ENCODE measurements at places on chromosomes 1 and 21.

GRCh38 chr1:147567594-147568381 lies 26.5 kb downstream of the BCL9 start:
- no peak for DNase-seq

DNA sequence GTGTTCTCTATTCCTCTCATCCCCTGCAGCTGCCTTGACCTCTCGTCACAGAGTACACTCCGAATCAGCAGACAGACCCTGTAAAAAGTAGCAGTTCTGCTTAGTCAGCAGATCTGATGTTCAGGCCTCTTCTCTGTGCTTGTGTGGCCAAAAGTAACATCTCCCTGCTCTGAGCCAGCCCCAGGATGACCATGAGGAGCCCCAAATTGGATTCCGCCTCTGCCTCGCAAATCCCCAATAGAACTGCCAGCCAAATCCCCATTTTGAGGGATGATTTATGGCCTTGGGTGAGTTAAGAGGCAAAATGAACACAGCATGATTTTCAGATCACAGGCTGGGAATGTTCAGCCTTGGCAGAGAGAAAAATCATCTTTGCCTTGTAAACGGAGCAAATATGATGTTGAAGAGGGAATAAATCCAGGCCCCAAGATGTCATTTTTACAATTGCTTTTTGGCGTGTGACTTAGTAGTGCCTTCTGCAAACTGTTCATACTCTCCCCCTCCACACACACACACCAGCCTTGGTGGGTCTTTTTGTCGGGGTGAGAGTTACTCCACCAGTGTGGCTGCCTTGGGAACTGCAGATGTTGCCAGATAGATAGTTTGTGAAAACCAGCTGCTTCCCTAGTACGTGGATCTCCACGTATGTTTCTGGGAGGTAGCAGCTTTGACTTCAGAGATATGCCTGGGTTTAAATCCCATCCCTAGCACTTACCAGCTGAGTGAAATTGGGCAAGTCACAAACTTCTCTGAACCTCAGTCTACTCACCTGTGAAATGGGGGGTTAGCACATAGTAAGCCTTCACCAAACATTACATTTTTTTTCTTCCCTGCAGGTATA lies 77.8 kb downstream of the MAN1C1 start:
- no peak for DNase-seq

DNA sequence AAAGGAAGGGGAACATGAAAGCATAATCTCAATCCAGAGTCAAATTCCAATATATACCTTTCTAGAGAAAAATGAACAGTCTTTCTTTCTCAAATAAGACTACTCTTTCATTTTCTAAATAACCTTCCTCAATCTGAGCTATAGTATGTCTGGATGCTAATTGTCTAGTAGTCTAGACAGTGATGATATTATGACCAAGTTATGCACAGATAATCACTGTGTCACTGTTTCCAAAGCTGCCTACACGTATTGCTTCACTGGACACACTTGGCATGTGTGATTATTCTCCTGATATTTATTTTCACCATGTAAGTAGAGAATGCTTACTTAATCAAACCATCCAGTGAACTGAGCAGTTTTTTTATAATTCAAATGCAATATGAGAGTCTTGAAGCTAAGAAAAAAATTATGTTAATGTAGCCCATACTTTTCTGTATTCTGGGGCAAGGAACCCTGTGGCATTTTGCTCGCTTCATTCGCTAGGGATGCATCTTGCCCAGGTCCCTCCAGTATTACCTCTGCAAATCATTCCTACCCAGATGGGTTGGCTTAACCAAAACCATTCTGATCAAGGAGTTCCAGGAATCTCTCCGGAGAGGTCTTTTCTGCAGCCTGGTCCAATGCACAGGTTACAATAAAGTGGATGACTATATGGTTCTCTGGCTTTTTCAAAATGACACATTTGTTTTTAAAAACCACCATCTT lies 303.1 kb upstream of the RUNX1 start:
- no peak for DNase-seq

DNA sequence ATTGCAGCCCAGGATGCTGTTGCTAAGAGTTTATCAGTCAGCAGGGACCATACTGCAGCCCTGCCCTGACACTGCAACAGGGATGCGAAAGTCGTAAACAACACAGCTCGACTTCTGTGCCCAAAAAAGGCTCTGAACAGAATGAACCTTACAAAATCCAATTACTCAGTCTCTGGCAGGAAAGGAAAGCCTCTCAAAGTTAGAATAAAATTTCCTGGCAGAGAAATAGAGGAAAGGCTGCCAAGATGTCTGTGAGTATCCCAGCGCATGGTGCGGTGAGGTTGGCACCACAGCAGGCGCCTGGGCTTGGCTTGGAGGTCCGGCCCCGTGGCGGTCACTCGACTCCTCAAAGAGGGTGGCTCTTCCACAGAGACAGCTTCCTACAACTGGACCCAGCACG lies 185.8 kb downstream of the PCP4 start:
- no peak for DNase-seq

DNA sequence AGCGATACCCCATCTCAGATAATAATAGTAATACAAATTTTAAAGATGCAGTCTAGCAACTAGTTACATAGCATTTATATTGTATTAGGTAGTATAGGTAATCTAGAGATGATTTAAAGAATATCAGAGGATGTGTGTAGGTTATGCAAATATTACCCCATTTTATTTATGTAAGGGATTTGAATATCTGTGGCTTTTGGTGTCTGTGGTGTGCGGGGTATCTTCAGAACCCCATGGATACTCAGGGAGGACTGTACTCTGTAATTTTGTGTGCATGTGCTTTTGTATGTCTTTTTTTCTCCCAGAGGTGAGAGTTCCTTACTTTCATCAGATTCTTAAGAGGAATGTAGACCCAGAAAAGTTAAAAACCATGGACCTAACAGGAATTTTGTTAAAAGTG lies 12.8 kb downstream of the RNF2 start:
- DNase-seq, result no peak

DNA sequence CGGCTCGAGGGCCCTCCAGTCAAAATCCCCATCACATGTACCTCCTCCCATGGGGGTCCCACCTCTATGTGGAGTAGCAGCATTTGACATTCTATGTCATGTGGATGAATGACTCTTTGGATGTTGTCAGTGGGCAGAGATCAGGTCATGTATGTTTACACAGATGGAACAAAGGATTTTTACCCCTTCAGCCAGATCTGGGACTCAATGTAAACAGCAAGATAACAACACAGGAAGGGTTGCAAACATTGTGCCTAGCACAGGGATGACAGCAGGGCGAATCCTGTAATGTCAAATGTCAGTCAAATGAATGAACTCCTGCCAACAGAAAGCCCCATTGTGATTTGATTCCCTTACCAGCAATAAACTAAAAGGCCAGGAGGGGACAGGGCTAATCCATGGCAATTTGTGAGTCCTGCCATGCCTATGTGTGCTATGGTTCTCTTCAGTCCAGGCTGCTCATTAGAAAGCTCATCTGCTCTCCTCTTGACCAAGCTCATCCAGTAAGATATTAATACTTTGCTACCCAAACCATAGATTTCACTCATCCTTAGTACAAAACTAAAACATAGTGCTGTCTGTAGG lies 60.3 kb downstream of the PGBD5 start:
- no peak for DNase-seq

- DNase-seq, result no peak
Observed at GRCh38 chr1:170707959-170708655, 44.2 kb downstream of the PRRX1 start.

GRCh38 chr1:199982606-199983005 lies 44.9 kb upstream of the NR5A2 start:
- no peak for DNase-seq

- DNase-seq, result no peak
Observed at GRCh38 chr1:12580054-12580887, 37.7 kb downstream of the DHRS3 start.

GRCh38 chr21:45439161-45439872 lies 34.4 kb downstream of the COL18A1 start:
- DNase-seq, result peak; percentile 82

DNA sequence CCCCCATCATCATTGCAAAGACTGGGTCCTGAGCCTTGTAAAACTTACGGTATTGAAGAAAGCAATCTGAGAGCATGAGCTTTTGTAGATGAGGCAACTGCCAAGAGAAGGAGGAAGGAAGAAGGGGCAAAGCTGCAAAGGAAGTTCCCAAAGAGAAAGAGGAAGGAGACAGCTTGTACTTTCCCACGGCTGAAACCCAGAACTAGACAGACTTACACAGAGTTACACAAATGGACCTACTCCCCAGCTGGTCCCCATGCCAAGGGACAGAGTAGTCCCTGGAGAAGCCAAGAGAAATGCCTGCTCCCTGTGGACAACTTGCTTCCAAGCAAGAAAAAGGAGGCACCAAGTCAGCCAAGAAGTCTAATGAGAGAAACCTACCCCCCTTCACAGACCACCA lies 22.6 kb downstream of the SLC5A9 start:
- DNase-seq, result no peak

- DNase-seq, result no peak
Observed at GRCh38 chr1:201060586-201060985, 37.1 kb upstream of the KIF21B start.

- DNase-seq, result no peak
Observed at GRCh38 chr1:45322486-45323040, 4.1 kb upstream of the HPDL start.

GRCh38 chr21:44943686-44944550 lies 4.1 kb downstream of the SLX9 start:
- DNase-seq, result no peak

DNA sequence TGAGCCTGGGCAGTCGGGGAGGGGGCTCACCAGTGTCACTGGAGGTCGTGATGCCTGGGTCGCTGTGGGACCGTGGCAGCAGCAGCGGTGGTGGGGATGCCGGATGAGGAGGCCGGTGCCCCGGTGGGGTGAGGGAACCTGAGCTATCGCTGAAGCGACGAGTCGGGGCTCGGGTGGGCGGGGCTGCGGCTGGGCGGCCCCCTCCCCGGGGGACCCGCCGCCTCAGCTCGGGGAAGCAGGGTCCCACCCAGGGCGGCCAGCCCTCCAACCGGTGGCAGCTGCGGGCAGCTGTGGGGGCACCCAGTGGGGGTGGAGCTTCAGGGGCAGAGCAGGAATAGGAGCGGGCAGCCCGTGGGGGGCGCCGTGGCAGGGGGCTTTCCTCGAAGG lies 5.0 kb downstream of the ENTREP3 start:
- no peak for DNase-seq

DNA sequence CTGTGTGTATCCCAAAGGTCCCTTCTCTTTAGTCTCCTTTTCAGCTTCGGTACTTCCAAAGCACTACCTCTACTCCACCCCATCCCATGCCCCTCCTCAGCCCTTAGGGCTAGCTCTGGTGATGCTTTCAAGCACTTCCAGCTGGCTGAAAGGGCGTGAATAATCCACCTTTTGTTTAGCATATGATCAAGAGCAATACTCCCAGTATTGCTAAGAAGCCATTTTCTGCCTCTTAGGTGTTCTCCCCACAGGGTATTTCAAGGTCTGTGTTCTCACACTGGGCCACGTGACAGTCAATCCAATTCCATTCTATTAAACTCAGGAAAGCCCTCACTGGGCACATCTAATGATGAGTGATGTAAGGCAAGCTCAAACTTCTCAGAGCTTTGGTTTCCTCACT lies 298.5 kb upstream of the PROX1 start:
- no peak for DNase-seq

DNA sequence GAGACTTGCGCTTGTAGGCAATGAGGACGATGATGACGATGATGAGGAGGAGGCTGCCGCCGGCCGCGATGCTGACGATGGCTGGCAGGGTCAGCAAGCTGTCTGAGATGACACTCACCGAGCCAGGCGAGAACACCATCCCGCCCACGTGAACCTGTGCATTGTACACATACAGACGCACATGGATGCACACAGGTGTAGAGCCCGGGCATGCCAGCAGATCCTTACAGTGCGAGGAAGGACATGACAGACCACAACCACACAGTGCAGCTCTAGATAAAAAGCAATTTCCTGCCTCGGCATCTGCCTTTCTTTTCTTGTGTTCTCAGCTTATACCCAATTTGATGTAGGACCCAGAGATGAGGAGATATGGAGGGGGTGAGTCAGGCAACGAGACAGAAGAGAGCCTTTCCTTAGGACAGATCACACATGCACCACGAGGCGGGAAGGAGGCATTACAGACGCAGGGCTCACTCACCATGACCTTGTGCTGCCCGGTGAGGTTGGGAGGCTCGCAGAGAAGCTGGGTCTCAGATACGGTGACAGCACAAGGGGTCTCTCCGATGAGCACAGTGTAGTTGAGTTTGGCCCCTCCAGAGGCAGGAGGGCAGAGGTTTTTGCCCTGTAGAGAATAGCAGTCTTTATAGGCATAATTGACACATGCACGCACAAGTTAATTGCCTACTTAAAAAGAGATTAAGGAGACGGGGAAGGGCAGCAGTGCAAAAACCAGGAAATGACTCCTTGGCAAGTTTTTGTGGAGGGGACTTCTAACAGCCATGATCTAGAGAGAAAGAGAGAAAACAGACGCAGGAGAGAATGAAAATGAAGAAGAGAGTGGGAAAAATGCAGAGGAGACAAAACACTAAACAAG lies 133.9 kb upstream of the CD34 start:
- DNase-seq, result no peak

DNA sequence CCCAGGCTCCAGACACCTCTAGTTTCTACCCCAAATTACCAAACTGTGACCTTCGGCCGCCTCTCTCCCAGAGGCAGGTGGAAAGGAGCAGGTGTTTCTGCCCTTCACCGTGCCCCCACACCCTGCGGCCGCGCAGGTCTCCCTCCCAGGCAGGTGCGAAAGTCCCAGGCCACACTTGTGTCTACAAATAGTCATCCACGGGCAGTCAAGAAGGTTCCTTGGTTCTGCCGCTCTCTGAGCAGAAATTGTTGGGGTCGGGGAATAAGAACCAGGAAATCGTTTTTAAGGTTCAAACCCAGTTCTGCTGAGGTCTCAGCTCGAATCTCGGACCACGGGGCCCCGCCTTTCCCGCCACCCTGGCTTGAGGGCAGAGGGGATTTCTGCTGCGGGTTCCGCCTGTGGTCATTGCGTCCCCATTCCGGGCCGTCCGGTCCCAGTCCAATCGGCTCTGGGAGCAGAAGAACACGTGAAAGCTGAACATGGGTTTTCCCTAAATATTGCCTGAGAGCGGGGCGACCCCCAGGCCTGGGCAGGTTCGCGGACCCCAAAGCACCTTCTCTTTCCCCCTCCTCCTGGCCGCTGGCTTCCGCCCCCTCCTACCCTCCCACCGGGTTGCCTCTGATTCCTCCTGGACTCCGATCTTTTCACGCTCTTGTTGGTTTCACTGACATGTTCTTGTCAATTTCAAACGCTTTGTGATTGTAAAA lies 1.2 kb upstream of the ATF3 start:
- DNase-seq, result no peak

- DNase-seq, result no peak
Observed at GRCh38 chr1:107486349-107486748, 345.5 kb downstream of the NTNG1 start.

DNA sequence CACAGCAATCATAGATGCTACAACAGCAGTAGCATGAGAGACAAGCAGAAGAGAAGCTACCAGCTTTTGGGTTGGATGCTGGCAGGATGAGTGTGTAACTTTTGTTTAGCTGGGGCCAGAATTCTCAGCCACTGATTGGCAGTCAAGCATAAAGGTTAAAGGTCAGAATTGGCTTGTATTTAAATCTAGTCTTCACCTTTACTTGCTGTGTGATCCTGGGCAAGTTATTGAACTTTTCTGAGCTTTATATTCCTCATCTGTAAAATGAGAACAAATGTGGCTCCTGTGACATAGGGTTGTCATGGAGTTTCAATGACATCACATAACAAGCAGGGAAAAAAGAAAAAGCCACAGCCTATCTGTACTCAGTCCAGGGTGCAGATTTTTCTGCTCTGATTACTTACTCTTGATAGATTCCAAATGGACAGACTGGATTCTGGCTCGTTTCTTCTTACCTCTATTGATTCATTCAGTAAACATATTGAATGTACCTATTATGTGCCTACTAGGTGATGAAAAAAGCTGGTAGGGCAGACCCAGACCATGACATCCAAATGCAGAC lies 2.8 kb upstream of the AZIN2 start:
- no peak for DNase-seq

Data from activated CD4-positive, alpha-beta T cell treated with anti-CD3 and anti-CD28 coated beads for 4 hours (primary cell).